ENCODE measurements at places on chromosomes 16 and 17.
A peak's percentile ranks its signal among the peaks of the same experiment; 100 is the strongest.

GRCh38 chr17:12627177-12627629, 38.5 kb upstream of the MYOCD start:
- H3K36me3 ChIP-seq, result no peaks in the 10 kb centered on the region
- H3K4me1 ChIP-seq, result no peaks in the 10 kb centered on the region
- H3K27me3 ChIP-seq, result no peaks in the 10 kb centered on the region
- H3K4me3 ChIP-seq, result no peak overlapping the region
- no peak overlapping the region for H3K27ac ChIP-seq
- ATAC-seq, result no peak

DNA sequence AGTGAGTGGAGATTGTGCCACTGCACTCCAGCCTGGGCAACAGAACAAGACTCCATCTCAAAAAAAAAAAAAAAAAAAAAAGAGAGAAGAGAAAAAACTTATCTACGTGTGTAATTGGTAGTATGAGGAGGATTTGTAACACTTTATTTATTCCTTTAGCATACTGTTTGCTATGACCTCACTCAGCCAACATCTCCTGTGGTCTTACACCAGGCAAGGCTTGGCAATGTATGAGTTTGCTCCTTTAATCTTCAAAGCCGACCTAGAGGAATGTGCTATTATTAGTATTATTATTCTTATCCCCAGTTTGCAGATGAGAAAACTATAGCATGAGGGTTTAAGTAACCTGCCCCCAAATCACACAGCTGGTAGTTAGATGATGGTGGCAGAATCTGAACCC, 35.8 kb upstream of the HAPSTR1 start:
- ATAC-seq, result no peak
- no peak overlapping the region for H3K27ac ChIP-seq
- no peaks in the 10 kb centered on the region for H3K36me3 ChIP-seq
- no peak overlapping the region for H3K4me3 ChIP-seq

GRCh38 chr16:77273815-77274214, 74.6 kb downstream of the SYCE1L start:
- no peaks in the 10 kb centered on the region for H3K4me1 ChIP-seq
- H3K27me3 ChIP-seq, result peaks cover 31% of the 10 kb centered on the region

GRCh38 chr16:85959686-85960085, 60.7 kb downstream of the IRF8 start:
- H3K27me3 ChIP-seq, result peaks cover 9% of the 10 kb centered on the region
- H3K4me3 ChIP-seq, result no peak overlapping the region
- H3K36me3 ChIP-seq, result no peaks in the 10 kb centered on the region
- peaks cover 9% of the 10 kb centered on the region for H3K4me1 ChIP-seq

DNA sequence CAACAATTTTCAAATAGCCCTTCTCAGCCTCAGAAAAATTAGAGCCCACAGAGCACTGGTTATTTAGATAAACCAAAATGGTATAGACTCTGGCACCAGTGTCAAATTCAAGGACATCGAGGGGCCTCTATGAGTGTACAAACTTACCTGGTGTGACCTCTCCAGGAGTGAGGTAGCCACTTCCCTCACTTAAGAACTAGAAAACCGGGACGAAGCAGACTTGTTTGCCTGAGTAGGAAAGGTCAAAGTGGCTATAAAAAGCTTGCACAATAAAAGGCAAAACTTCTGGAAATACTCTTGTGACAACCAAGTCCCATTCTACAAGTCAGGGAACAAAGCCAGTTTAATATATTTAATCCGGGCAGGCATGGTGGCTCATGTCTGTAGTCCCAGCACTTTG, 39.2 kb upstream of the PRSS54 start:
- H3K4me1 ChIP-seq, result no peaks in the 10 kb centered on the region
- H3K36me3 ChIP-seq, result no peaks in the 10 kb centered on the region
- peaks cover 8% of the 10 kb centered on the region for H3K27me3 ChIP-seq
- no peak overlapping the region for H3K27ac ChIP-seq

- H3K27ac ChIP-seq, result peak overlapping the region; percentile 62
- ATAC-seq, result peak; percentile 62
- peak overlapping the region; percentile 42 for H3K4me3 ChIP-seq
- peaks cover 21% of the 10 kb centered on the region for H3K36me3 ChIP-seq
These were observed 24.0 kb upstream of the ALDH3A1 start for GRCh38 chr17:19771971-19772630.

GRCh38 chr17:3626831-3627768, 8.9 kb downstream of the SHPK start:
- ATAC-seq, result no peak
- H3K4me3 ChIP-seq, result no peak overlapping the region
- H3K36me3 ChIP-seq, result peaks cover 55% of the 10 kb centered on the region
- no peaks in the 10 kb centered on the region for H3K27me3 ChIP-seq

DNA sequence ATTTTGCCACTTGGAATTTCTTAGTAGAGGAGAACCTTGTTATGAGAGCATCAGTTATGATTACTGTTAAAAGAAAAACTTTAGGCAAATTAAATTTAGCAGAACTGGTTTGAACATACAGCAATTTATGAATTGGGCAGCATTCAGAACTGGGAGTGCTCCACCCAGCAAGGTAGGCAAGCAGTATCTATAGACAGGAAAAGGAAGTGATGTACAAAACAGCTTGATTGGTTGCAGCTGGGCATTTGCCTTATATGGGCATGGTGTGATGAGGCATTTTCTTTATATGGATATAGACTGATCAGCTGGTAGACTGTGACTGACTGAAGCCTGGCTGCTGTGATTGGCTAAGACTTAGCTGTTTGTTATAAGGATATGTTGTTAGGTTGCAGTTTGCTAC, 17.6 kb upstream of the CYLD start:
- no peaks in the 10 kb centered on the region for H3K27me3 ChIP-seq
- no peak overlapping the region for H3K4me3 ChIP-seq
- peaks cover 72% of the 10 kb centered on the region for H3K36me3 ChIP-seq

DNA sequence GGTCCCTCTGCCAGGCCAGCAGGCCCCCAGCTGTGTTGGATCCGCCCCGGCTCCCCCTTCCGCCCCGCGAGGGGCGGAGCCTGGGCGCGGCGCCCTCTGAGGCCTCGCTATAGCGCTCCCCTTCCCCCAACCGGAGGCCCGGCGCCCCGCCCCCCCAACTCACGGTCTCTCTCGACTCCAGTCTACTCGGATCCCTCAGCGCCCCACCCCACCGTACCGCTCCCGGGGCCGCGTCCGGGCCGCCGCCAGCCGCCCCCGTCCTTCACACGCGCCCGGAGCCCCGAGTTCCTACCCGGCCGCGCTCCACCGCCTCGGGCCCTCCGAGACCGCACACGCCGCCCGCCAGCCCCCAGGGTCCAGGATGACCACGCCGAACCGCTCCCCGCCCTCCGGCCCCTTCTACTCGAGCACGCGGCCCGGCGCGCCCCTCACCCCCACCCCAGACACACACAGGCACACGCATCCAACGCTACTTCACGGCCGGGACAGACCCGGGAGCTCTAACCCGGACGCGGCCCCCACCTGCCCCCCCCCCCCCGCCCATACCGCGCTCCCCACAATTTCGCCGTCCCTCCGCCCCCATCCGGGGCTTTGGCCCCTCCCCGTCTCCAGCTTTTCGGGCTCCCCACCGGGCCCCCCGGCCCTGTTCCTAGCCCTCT, 1.4 kb downstream of the PHF23 start:
- H3K27me3 ChIP-seq, result no peaks in the 10 kb centered on the region
- H3K4me1 ChIP-seq, result peaks cover 50% of the 10 kb centered on the region
- ATAC-seq, result peak; percentile 26
- H3K36me3 ChIP-seq, result peaks cover 99% of the 10 kb centered on the region

DNA sequence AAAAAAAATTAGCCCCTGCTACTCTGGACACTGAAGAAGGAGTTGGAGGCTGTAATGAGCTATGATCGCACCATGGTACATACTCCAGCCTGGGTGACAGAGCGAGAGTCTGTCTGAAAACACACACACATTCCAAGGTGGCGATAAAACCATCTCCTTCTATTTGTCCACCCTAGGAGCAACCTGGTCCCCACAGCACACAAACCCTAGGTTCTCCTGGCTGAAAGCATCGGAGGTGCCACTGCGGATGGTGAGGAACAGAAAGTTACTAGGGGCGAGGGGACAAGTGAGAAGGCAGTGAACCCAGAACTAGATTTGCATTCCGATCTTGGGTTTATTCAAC, 1.4 kb upstream of the ECI1 start:
- H3K4me3 ChIP-seq, result no peak overlapping the region
- peak overlapping the region; percentile 50 for H3K27ac ChIP-seq
- no peak for ATAC-seq

DNA sequence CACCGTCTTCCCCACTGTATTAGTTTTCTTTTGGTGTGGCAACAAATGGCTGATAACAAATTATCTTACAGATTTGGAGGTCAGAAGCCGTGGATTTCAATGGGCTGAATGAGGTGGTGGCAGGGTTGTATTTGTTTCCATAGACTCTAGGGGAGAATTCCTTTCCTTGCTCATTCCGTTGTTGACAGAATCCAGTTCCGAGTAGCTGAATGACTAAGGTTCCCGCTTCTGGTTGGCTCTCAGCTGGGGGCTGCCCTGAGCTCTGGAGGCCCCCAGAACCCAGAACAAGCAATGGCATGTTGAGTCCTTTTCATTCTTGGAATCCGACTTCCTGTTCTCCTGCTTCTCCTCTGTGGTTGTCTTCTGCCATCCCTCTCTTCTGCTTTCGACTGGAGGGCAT, 280.4 kb downstream of the SNX29 start:
- H3K36me3 ChIP-seq, result no peaks in the 10 kb centered on the region
- H3K27ac ChIP-seq, result no peak overlapping the region
- no peaks in the 10 kb centered on the region for H3K27me3 ChIP-seq
- H3K4me1 ChIP-seq, result peaks cover 7% of the 10 kb centered on the region
